ENCODE measurements at places on chromosomes 1 and 21.

GRCh38 chr1:204426035-204426436 is 14.4 kb upstream of the PPP1R15B start:
- peak; percentile 55 for DNase-seq

DNA sequence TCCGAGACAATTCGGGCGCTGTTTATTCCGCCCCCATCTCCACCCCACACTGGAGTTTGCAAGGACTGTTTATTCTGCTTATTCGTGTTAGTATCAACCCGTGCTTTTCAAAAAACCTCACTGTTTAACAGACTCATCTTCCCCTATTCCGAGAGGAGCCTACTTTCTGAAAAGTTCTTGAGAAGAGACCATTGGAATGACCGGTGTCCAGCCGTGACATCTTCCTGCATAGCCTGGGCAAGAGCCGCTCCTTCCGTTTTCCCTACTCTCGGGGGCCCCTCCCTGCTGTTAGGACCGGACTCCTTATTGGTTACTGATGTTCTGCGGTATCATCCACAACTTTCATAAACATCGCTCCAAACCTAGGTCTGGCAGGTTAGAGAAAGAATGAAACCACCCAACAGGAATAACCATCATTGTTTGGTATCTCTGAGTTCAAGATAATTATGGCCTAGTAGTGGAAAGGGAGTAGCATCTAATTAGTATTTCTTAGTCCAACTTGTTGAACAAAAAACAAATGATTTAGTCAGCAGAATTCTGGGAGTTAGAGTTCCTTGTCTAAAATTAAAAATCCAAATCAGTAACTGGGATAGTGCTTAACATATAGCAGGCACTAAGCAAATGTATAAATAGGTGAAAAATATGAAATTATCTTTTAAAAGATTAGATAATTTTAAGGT is 837 bp downstream of the STXBP3 start:
- peak; percentile 88 for DNase-seq

DNA sequence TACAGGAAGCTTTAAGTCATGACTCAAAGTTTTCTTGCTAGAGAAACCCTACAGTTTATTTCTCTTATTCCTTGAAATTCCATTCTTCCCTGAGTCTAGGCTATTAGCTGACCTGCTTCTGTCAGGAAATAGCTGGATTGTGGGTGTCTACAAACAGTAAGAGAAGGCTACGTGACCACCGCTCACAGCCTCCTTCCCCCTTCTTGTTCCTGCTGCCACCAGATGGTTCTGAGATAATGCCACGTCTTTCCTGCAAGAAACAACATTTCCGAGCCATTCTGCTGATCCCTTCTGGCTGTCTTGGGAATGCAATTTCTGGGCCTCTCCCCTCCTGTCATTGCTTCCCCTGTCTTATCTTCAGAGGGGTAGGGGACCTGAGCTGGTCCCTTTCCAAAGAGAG is 128.9 kb upstream of the SGIP1 start:
- no peak for DNase-seq

DNA sequence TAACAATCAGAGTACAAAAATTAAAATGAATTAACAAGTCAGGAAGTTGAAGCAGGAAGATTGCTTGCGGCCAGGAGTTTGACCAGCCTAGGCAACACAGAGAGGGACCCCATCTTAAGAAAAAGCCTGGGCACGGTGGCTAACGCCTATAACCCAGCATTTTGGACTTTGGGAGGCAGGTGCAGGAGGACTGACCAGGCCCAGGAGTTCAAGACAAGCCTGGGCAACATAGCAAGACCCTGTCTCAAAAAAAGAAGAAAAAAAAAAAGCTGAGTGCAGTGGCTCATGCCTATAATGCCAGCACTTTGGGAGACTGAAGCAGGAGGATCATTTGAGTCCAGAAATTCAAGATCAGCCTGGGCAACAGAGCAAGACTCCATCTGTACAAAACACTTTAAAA is 38.5 kb downstream of the TESK2 start:
- no peak for DNase-seq

DNA sequence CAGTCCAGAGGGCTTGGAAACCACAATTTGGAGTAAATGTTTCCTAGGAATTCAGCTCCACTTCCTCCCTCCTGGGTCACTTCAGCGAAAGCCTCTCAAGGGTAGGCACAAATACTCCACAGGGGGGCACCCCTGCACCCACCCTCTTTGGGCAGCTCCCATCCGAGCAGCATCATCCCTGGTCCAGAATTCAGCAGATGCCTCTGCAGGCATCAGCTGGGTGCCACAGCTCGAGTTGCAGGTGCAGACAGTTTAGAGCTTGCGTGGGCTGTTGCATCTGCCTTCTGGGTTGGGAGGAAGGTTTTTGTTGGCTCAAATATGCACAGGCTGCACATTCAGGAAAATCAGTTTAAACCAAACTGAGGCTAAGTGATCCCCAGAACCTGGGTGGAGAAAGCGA is 25.0 kb downstream of the KANK4 start:
- no peak for DNase-seq

DNA sequence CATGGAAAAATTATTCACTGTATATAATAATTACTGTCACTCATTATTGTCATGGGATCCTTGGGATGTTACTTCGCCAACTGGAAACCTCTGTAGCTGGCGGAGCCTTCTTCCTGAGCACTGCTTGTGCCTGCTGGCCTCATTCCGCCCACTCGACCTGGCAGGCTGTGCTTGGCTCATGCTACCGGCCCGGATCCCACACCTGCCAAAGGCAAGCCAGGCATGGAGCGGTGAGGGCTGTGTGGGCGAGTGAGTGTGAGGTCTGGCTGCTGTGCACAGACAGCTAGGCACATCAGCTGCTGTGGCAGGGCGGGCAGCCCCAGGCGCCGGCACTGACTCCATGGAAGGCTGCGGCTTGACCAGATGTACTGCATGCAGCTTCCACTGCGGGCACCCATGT is 78.4 kb downstream of the DISP1 start:
- no peak for DNase-seq

GRCh38 chr1:26045722-26046245 is at the start of gene SLC30A2:
SLC30A2 (minus strand) TSS chr1:26046118; CDS start chr1:26045896, 222 bp downstream.
- no peak for DNase-seq

GRCh38 chr1:46437723-46438122 is 43.6 kb downstream of the FAAH start:
- DNase-seq: no peak

- DNase-seq: peak; percentile 16
Measured at GRCh38 chr1:166839600-166840308, 479 bp downstream of the POGK start.

DNA sequence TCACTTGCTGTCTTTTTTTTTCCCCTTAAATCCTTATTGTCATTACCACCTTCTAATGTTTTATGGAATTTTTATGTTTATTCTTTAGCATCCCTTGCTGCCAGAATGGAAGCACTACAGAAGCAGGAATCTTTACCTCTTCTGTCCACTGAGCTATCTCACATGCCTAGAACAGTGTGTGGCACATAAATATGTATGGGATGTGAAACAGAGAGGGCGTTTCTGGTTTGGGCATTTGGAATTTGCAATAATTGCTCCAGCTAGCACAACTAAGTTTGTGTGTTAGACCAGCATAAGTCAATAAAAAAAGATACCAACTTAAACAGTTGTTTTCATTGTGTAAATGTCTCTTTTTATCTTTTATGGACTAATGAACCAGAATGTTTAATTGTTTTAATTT is 330.8 kb downstream of the DISC1 start:
- DNase-seq: no peak

GRCh38 chr1:100699744-100700143 is 19.8 kb upstream of the VCAM1 start:
- DNase-seq: peak; percentile 33

- no peak for DNase-seq
Measured at GRCh38 chr1:83023212-83023611, 975.7 kb downstream of the TTLL7 start.

- no peak for DNase-seq
Measured at GRCh38 chr1:165364568-165365133, 8.1 kb upstream of the LMX1A start.

- DNase-seq: no peak
Measured at GRCh38 chr1:47224676-47225399, 7.2 kb downstream of the TAL1 start.

DNA sequence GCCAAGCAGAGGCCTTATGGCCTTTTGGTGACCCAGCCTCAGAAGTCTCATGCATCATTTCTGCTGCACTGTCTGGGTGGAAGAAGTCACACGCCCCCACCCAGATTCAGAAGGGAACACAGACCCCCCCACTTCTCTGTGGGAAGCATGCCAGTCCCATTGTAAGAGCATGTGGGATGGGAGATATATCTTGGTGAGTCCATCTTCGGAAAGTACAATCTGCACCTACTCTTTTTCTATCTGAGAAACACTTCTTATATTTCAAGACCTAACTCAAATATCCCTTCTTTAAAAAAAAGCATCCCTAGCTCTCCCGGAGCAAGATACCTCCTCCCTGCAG is 159.6 kb upstream of the FGGY start:
- DNase-seq: peak; percentile 18

- DNase-seq: no peak
Measured at GRCh38 chr1:242197907-242198820, 199.3 kb upstream of the MAP1LC3C start.

DNA sequence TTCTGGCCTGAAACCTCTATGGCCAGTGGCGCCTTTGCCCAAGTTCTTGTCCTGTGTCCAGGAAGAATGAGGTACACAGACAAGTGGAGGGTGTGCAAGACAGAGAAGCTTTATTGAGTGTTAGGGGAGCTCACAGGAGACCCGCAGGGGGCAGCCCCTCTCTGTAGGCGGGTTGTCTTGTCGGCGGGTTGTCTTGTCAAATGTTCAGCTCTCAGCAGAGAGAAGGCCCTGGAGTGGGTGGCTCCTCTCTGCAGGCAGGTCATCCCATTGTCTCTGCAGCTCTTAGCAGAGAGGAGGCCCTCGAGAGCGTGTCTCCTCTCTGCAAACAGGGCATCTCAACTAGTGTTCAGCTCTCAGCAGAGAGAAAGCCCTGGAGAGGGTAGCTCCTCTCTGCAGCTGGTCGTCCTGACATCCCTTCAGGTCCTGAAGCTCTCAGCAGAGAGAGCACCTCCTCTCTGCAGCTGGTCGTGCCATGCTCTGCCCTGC is 11.0 kb downstream of the COL6A2 start:
- no peak for DNase-seq

DNA sequence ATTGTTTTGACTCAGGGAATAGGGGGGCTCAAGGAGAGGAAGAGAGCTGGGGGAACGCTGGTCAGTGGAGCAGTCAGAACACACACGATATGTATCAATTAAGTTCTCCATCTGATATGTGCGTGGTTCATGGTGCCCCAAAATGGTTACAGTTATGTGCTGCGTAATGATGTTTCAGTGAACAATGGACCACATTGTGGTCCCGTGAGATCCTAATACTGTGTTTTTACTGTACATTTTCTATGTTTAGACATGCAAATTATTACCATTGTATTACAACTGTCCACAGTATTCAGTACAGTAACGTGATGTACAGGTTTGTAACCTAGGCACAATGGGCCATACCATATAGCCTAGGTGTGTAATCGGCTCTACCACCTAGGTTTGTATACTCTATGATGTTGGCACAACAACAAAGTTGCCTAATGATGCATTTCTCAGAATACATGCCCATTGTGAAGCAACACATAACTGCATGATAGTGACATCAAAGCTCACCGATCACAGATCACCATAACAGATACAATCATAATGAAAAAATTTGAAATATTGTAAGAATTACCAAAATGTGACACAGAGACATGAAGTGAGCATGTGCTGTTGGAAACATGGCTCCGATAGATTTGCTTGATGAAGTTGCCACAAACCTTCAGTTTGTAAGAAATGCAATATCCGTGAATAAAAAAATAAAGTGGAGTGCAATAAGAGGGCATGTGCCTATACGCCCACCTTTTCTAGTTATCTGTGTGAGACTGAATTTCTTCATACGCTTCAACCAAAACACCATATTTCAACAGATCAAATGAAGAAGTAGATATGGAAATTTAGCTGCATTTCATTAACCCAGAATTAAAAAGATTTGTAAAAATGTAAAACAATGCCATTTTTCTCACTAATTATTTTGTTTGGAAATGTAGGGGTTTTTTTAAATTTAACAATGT is 14.8 kb upstream of the TMEM54 start:
- no peak for DNase-seq

DNA sequence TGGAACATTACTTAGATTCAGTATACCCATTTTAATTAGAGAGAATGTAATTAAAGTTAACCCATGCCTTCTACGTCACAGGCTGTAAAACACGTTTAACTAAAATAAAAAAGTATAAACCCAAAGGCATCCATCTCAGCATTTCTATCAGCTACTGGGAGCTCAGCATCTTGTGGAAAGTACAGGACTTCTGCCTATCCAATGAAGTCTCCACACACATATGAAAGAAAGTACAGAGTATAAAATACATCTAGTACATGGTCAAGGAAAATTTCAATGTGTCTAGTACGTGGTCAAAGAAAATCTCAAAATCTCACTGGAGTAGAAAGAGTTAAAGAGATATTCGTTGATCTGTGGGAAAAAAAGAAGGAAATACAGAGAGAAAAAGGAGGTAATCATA is 141.4 kb upstream of the ZNHIT6 start:
- no peak for DNase-seq

DNA sequence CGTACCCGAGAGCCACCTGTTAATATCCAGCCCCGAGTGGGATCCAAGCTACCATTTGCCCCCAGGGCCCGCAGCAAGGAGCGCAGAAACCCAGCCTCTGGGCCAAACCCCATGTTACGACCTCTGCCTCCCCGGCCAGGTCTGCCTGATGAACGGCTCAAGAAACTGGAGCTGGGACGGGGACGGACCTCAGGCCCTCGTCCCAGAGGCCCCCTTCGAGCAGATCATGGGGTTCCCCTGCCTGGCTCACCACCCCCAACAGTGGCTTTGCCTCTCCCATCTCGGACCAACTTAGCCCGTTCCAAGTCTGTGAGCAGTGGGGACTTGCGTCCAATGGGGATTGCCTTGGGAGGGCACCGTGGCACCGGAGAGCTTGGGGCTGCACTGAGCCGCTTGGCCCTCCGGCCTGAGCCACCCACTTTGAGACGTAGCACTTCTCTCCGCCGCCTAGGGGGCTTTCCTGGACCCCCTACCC is 1.4 kb downstream of the USP21 start:
- no peak for DNase-seq

GRCh38 chr1:222654849-222655248 is 37.0 kb downstream of the MIA3 start:
- peak; percentile 35 for DNase-seq

- no peak for DNase-seq
Measured at GRCh38 chr21:32102426-32102825, 176.4 kb downstream of the MIS18A start.

DNA sequence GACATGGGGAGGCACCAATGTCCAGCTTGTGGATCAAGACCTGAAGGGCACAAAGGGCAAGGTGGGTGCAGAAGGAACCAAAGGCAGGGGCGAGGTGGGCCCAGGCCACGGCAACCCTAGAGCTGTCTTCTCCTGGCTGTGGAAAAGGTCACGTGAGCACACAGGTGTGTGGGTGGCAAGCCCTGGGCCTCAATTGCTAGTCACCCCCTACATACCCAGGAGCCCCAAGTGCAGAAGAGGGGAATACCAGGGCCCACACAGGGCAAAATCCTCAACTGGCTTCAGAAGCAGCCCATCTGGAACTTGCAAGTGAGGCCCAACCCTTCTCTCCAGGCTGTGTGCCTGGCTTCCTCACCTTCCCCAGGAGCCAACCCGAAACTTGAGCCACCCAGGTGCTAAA is 25.6 kb downstream of the ZBTB17 start:
- no peak for DNase-seq

- DNase-seq: no peak
Measured at GRCh38 chr1:189706594-189706993, 771.1 kb downstream of the BRINP3 start.
